ENCODE measurements at places on chromosomes 6 and 20.
A peak's percentile ranks its signal among the peaks of the same experiment; 100 is the strongest.

DNA sequence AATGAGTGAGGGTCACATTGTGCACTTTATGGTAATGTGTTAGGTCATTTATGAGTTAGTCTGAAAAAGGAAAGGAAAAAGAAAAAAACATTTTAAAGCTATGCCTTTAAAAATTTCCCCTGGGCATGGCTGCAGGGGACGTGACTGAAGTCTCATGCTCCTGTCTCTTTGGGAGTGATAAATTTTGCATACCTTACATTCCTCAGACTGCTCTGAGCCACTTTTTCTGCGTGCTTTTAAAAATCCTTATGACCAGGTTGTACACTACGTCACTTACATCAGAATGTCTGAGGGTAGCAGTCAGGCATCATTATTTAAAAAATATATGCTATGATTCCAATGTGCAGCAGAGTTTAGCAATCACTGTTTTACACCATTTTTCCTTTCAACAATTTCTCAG is 121.2 kb downstream of the RFPL4B start:
- DNase-seq, result no peak

- no peak for DNase-seq
Measured at GRCh38 chr6:167746390-167746907, 80.3 kb upstream of the AFDN start.

- DNase-seq, result no peak
Measured at GRCh38 chr6:38233161-38233791, 406.5 kb downstream of the BTBD9 start.

DNA sequence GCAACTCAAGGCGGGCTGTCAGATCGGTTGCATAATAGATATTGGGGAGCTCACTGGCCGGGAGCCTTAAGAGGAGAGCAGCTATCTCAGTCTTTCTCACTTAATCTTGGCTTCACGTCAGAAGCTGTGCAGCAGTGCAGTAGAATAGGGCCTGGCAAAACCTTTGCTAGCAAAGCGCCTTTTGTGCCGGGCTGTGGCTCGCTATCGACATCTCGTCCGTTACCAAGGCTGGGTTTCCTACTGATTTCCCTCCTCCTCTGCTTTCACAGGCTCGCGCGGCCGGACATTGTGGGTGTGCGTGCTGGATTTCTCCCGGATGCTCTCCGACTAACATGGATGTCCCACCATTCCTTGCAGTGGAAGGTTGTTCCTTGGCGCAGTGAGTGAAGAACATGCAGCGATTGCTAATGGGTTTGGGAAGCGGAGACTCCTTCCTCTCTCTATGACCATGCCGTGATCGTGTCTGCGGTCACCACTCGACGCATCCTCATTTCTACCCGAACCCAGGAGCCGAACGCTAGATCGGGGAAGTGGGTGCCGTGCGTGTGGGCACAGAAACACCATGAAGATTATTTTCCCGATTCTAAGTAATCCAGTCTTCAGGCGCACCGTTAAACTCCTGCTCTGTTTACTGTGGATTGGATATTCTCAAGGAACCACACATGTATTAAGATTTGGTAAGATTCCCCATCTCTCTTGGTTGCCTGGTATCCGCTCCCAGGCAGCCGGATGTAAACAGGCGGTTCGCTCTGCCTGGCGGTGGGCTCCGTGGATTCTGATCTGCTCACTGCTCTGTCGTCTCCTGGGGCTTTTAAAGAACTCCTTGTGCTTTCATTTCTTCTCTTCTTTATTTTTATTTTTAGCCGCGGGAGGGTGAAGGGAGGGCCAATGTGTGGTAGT is 5.5 kb downstream of the GRIK2 start:
- no peak for DNase-seq

- no peak for DNase-seq
Measured at GRCh38 chr6:129104560-129104959, 221.6 kb downstream of the LAMA2 start.

DNA sequence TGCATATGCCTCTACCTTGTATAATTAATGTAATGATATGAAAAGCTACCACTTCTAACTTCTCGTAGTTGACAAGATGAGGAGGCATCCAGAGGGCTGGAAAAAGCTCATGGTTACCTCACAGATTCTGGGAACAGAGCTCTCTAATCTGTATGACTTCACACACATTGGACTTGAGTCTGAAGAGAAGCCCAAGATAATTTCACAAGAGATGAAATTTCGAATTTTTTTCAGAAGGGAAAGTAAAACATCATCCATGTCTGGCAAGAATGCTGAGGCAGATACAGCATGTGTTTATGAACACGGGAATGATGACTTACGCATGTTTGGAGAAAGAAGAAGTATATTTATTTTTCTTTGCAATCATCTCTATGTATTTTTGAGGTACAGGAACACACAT is 141.8 kb upstream of the TENT5A start:
- no peak for DNase-seq

DNA sequence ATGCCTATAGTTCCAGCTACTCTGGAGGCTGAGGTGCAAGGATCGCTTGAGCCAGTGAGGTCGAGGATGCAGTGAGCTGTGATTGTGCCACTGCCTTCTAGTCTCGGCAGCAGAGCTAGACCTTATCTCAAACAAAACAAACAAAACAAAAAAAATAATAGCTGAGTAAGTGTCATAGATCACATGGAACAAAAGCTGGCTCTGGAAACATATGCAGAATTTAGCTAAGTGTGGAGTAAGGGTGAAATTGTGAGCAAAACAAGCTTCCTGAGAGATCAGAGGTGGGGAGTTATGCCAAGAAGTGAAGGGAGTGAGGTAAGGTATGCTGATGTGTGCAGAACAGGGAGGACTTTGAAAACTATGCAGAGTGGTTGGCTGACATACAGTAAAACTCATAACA is 18.7 kb downstream of the SGK1 start:
- DNase-seq, result no peak

GRCh38 chr20:3622406-3622805 is 40.8 kb downstream of the GFRA4 start:
- DNase-seq, result no peak

DNA sequence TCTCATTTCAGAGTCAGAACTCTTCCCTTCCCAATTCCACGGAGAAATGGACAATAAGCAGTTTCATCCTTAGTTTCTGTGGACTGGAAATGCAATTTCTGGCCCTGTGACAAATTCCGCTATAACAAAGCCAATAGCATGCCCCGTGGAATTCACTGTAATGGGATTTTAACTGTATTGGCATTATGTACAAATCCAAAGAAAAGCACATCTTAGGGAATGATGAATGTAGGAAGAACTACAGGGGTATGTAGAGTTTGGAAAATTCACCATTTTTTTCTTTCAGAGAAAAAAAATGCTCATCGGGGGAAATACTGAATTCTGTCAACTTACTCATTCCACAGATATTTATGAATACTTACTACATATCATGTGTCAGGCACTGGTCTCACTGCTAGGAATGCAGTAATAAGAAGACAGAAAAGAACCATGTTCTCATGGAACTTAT is 43.5 kb downstream of the KIF6 start:
- no peak for DNase-seq

GRCh38 chr6:163659803-163660202 is 245.3 kb downstream of the QKI start:
- DNase-seq, result no peak

- DNase-seq, result no peak
Measured at GRCh38 chr6:112990971-112991370, 643.8 kb downstream of the RFPL4B start.

- DNase-seq, result no peak
Measured at GRCh38 chr6:46776070-46776712, 17.0 kb upstream of the MEP1A start.

DNA sequence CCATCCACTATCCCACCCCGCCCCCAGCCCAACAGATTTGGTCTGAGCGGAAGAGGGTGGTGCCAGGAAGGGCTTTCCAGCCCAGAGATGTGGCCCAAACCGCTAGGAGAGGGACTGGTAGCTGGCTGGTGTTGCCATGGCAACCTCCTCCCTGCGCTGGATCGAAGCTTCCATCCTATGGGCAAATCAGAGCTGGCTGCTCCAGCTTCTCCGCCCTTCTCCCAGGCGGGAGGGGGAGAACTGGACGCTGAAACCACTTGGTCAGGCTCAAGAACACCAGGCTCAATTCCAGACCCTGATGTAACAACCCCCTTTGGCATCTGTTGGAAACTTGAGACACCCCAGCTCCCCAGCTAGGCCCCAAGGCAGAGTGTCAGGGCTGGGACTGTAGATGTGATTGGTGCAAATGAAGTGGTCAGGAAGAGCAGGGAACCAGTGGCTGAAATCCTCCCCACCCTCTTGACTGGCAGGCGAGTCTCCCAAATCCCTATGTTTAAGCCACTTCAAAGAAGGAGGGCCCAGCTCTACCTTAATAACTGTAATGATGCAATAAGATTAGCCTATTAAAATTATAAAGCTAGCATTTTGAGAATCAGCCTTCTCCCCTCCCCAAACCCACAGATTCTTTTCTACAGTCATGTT is 4.2 kb downstream of the RIMS4 start:
- no peak for DNase-seq

DNA sequence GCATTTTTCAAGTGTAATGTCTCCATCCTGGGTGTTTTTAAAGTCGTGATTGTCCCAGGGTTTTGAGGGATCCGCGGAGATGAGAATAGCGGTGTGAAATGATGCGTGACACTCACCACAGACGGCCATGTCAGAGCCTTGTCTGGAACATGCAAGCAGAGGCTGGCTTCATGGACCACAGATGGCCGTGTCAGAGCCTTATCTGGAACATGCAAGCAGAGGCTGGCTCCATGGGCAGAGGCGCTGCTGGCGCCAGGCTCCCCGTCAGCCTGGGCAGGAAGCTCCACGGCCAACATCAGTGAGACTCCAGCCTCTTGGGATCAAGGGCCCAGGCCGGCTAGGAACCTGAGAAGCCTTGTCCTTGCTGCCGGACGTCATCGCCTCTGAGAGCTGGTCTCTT is 7.7 kb upstream of the MRGBP start:
- DNase-seq, result no peak

GRCh38 chr20:38199501-38200390 is 34.7 kb upstream of the TGM2 start:
- DNase-seq, result no peak

DNA sequence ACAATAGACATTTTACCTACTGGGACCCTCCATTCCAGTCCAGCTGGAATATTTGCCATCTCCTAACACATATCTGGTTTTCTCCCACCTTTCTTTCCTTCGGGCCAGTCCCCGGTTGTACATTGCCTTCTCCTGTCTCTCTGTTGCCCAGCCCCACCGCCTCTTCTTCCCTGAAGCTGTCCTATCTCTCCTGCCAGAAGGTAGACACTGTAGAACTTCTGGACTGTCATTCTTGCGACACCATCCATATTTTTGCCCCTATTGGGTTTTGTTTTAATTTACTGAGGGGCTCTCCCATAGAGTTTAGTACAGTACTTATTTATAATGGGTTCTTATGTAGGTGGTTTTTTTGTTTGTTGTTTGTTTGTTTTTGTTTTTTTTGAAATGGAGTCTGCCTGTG is 4.9 kb downstream of the PTK7 start:
- DNase-seq, result no peak

- DNase-seq, result peak; percentile 52
Measured at GRCh38 chr6:28211840-28212509, 13.1 kb upstream of the ZSCAN9 start.

DNA sequence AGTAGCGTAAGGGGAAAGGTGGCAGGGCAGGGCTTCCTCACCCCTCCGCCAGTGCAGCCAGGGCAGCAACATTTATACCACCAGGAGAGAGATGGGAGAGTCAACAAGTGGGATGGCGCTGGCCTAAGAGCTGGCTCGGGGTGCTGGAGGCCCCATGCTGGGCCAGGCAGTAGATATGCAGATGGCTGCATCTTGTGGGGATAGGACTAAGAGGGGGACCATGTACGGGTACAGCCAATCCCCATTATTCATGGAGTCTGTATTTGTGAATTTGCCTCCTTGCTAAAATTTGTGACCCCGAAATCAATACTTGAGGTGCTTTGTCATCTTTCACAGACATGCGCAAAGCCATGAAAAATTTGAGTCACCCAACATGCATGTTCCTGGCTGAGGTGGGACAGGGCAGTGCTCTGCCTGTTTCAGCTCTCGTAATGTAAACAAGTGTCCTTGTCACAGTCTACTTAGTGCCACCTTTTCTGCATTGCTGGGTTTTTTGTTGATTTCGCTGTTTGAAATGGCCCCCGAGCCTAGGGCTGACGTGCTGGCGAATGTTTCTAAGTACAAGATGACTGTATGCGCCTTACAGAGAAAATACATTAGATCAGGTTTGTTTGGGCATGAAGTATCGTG is 27.5 kb upstream of the TAF8 start:
- no peak for DNase-seq

- DNase-seq, result peak; percentile 76
Measured at GRCh38 chr20:48635791-48636267, 192.0 kb downstream of the PREX1 start.

DNA sequence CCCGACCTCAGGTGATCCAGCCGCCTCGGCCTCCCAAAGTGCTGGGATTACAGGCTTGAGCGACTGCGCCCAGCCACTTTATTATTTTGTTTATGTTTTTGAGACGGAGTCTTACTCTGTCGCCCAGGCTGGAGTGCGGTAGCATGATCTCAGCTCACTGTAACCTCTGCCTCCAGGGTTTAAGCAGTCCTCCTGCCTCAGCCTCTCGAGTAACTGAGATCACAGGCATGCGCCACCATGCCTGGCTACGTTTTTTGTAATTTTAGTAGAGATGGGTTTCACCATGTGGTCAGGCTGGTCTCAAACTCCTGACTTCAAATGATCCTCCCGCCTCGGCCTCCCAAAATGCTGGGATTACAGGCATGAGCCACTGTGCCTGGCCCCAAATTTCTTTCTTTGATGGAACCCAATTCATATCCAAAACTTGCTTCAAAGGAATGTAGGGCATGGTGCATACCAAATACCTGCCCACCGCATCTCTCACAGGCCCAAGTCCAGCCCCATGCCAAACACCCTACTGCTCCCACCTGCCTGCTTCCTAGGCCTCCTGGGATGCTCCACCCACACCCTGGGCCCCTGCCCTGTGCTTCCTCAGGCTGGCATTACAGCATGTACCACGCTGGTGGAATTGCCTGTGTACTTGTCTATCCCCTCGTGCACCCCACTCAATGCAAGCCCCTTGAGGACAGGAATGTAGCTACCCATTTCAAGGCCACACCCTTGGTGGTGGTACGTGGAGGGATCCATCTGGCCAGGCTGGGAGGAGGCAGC is 4.9 kb upstream of the HMGA1 start:
- no peak for DNase-seq

DNA sequence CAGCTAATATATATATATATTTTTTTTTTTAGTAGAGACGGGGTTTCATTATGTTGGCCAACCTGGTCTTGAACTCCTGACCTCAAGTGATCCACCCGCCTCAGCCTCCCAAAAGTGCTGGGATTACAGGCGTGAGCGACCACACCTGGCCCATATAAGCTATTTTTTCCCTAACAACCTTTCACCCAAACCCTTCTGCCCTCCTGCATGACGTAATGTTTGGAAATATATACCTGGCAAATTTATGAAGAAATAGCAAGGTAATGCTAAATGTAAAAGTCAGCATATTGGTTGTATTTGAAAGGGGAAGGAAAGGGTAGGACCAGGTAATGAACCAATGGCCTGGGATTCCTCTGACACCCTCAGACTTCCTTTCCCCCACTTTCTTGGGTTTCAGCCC is 325.5 kb upstream of the ARID1B start:
- DNase-seq, result no peak

DNA sequence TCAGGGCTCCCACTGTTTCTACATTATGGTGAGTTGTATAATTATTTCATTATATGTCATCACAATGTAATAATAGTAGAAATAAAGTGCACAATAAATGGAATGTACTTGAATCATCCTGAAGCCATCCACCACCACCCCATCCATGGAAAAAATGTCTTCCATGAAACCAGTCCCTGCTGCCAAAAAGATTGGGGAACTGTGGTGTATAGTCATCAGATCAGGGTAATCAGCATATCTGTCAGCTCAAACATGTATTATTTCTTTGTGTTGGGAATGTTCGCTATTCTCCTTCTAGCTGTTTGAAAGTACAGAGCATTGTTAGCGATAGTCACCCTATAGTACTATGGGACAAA is 33.8 kb upstream of the SLC22A23 start:
- no peak for DNase-seq
